Activated effector memory CD4-positive, alpha-beta T cell treated with anti-CD3 and anti-CD28 coated beads, Interleukin-2, amount 50 U/mL, for 16 hours (primary cell): ENCODE measurements at places on chromosomes 4 and X.
A peak's percentile ranks its signal among the peaks of the same experiment; 100 is the strongest.

DNA sequence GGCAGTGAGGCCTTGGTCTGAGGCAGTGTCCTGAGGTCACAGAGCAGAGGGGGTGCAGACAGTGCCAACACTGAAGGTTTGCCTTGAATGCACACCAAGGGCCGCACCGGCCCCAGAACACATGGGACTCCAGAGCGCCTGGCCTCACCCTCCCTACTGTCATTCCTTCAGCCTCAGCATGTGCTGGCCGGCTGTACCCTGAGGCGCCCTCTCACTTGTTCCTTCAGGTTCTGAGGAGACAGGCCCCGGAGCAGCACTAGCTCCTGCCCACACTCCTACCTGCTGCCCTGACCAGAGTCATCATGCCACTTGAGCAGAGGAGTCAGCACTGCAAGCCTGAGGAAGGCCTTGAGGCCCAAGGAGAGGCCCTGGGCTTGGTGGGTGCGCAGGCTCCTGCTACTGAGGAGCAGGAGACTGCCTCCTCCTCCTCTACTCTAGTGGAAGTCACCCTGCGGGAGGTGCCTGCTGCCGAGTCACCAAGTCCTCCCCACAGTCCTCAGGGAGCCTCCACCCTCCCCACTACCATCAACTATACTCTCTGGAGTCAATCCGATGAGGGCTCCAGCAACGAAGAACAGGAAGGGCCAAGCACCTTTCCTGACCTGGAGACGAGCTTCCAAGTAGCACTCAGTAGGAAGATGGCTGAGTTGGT is 2.4 kb downstream of the MAGEA12 start:
- DNase-seq = no peak

DNA sequence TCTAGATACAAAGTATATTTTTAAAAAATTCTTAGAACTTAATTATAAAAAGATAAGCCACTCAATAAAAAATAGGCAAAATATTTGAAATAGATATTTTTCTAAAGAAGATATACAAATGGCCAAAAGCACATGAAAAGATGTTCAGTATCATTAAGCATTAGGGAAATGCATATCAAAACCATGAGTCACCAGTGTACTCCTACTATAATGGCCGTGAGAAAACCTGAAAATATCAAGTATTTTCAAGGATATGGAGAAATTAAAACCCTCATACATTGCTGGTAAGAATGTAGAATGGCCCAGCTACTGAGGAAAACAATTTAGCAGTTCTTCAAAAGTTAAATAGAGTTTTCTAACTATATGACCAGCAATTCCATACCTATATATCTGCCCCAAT is 337.9 kb downstream of the CAMK2D start:
- DNase-seq = no peak

- no peak for DNase-seq
Observed at GRCh38 chr4:171067422-171067821, 745.8 kb upstream of the GALNTL6 start.

DNA sequence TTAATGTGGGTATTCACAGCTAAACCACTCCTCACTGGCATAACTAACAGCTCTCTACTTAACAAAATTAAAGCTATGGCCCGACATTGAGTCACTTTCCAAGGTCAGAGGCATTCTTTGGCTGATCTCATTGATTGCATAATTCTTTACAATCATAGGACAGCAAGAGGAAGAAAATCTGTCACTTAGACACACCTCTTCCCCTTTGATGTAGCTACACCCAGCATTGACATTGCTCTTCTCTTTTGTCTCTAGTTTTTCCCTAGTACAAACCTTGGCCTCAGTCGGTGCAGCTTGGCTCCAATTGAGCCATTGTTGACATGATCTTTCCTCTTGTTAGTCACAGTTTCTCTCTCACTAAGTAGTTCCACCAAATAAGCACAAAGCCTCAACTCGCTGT is 313.3 kb upstream of the ACTRT1 start:
- no peak for DNase-seq

DNA sequence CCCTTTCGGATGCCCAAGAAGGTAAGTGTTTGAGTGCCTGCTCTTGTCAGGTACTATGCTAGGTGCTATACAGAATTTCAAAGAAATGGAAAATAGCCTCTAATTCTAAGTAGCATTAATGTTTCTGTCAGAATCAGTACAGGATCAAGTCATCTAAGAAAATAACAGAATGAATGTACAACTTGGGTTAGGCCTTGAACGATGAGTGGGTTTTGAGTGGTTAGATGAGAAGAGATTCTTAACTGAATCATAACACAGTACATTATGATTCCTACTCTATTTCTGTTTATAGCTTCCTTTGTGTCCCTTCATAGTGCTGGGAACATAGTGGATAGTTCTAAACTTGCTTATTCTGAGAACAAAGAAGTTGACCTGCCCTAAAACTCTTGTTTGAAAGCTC is 253.9 kb downstream of the GLUD2 start:
- no peak for DNase-seq

- DNase-seq = no peak
Observed at GRCh38 chr4:135007400-135007799, 805.8 kb upstream of the PABPC4L start.

- DNase-seq = no peak
Observed at GRCh38 chrX:99078301-99078700, 1331.8 kb downstream of the PCDH19 start.

- DNase-seq = no peak
Observed at GRCh38 chrX:74343343-74344279, 39.6 kb downstream of the ZCCHC13 start.

- no peak for DNase-seq
Observed at GRCh38 chr4:75071317-75071716, 138.4 kb downstream of the PARM1 start.

DNA sequence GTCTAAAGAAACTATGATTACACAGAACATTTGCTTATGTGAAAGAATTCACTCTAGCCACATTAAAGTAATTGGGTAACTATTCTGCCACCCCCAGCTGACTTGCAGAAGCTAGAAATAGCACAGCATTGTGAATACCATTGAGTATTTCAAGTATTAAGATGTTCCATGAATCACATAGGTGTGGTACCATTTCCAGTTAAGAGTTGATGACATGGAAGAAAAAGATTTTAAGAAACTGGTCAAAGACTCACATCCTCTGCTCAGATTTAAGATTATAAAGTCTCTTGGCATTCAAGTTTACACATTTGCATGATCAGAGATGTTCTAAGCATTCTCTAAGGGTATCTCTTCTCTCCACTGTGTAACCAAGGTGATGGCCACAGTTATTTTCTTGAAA is 287.5 kb downstream of the CAMK2D start:
- no peak for DNase-seq

DNA sequence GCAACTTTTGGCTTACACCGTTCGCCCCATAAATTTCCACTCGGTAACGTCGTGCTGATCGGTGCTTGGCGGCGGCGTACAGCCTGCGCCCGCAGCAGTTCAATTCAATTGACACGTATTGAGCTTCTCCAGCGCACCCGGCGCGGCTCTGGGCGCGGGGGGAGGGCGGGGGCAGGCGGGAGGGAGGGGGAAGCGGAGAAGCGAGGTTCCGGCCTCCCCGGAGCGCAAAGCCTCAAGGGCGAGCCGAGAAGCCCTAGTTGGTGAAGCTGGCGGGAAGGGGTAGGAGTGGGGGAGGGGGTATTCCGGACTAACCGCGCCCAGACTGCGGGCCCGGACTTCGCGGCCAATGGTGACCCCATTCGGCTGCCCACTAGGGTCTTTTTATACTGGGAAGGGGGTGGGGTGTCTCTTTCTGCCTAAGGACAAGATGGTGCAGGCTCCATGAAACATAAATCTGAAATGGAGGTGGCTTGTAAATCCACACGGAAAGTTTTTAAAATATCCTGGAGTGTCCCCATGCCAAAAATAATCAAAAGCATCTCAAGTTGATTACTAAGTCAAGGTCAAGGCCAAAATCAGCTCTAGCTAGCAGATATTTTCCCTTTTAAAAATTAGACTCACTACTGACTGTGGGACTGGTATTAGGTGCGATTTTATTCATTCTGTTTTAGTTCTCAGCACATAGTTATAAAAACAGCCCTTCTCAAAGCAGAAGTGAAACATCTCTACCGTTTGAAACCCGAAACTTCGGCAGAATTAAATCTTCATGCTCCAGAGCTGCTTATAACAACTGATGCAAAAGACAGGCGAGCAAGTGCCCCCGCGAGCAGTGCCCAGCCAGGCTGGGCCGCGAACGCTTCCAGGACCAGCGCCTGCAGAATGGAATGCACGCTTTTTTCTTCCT is 1.5 kb upstream of the BCOR start:
- peak; percentile 82 for DNase-seq

- DNase-seq = no peak
Observed at GRCh38 chr4:80294206-80294605, 27.7 kb downstream of the FGF5 start.
